Mesothelial cell of epicardium (in vitro differentiated cells): ENCODE measurements at places on chromosomes 16 and 17. TPM values are rescaled to one million over a fixed set of nuclear protein-coding genes. Genes with fewer than 3 reads are reported as not detected.

GRCh38 chr17:42282478-42283080 lies 5.7 kb upstream of the STAT5A start:
- peaks cover 9% of the 10 kb centered on the region for H3K4me1 ChIP-seq
- no peak overlapping the region for H3K27ac ChIP-seq
- DNase-seq = peak; percentile 6
- H3K27me3 ChIP-seq = peaks cover 8% of the 10 kb centered on the region

DNA sequence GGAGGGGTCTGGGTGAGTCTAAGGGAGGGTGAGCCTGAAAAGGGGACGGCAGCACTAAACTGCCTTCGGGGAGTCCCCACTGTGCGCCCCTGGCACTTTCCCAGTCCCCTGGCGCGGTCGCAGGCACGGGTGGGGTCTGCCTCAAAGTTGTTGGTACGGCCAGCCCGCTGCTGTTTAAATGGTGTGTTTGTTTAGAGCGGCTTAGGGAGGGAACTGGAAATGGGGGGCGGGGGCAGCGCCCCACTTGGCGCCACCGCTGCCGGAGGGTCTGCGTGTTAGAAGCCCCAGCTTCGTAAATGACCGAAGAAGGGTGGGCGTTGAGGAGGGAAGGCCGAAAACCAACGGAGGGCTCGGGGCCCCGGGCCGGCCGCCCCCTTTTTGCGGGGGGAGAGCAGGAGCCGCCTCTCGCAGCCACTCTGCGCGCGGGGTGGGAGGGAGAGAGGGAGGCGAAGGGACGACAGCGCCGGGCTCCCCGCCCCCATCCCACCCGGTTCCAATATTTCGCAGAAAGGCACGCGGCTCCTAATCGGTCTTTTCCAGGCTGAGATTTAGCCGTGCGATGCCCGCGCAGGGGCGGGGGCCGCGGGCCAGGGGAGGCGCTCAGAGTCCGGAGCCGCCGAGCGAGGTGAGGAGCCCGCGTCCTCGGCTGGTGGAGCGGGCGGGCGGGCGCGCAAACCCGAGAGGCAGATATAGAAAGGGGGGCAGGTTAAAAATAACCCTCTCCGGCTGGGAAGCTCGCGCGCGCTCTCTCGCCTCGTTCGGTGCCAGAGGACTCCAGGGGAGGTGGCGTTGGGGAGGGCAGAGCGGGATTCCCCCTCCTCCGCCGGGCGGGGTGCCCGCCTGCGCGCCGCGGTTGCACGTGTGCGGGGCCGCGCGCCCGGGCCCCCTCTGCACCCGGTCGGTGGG lies 54.9 kb downstream of the SREBF1 start:
- H3K36me3 ChIP-seq = no peaks in the 10 kb centered on the region
- H3K4me3 ChIP-seq = peak overlapping the region; percentile 67
- H3K4me1 ChIP-seq = peaks cover 67% of the 10 kb centered on the region
- peak; percentile 76 for DNase-seq
- H3K27ac ChIP-seq = peak overlapping the region; percentile 96
- H3K27me3 ChIP-seq = no peaks in the 10 kb centered on the region

- peaks cover 5% of the 10 kb centered on the region for H3K36me3 ChIP-seq
- H3K4me1 ChIP-seq = no peaks in the 10 kb centered on the region
- no peak overlapping the region for H3K27ac ChIP-seq
- H3K4me3 ChIP-seq = no peak overlapping the region
Measured at GRCh38 chr17:32970281-32970680, 21.4 kb upstream of the SPACA3 start.

GRCh38 chr17:66210208-66210574 lies 18.3 kb upstream of the CEP112 start:
- no peaks in the 10 kb centered on the region for H3K36me3 ChIP-seq
- no peak overlapping the region for H3K4me3 ChIP-seq
- no peak for DNase-seq
- H3K27ac ChIP-seq = no peak overlapping the region

DNA sequence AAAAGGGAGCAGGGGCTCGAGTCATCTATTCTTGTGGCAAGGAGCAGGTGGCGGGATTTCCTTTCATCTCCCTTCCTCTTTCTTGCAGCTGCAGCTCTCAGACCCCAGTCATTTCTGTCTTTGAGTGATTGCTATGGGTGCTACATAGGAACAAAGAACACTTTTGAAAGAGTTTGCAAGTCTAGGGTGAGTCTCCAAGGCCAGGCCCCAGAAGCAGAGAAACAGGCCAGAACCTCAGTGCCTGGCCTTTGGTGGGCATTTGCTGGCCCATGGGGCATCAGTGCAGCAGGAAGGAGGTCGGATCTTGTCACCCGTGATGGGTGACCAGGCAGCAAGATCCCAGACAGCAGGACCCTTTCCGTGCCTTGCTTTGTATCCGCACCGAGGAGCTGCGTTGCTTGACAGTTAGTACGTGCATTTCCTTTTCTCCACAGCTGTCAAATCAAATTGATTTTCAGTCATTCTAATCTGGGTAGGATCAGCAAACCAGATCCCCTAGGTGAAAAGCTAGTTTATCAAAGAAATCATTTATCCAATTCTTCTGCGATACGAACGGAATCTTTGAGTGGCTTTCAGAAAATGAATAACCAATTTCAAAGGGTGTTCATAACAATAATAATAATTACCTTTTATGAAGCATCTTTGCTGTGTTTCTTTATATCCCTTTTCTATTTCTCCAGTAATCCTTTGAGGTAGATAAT lies 244.6 kb upstream of the MAF start:
- peaks cover 8% of the 10 kb centered on the region for H3K27me3 ChIP-seq
- H3K4me1 ChIP-seq = peaks cover 17% of the 10 kb centered on the region
- H3K36me3 ChIP-seq = no peaks in the 10 kb centered on the region
- H3K27ac ChIP-seq = no peak overlapping the region
- no peak overlapping the region for H3K4me3 ChIP-seq
- DNase-seq = no peak

GRCh38 chr16:51031598-51031997 lies 119.5 kb downstream of the SALL1 start:
- no peaks in the 10 kb centered on the region for H3K36me3 ChIP-seq
- H3K4me1 ChIP-seq = no peaks in the 10 kb centered on the region
- peaks cover 7% of the 10 kb centered on the region for H3K27me3 ChIP-seq
- H3K27ac ChIP-seq = no peak overlapping the region
- DNase-seq = no peak

- H3K27ac ChIP-seq = peak overlapping the region; percentile 64
- H3K36me3 ChIP-seq = peaks cover 8% of the 10 kb centered on the region
- no peaks in the 10 kb centered on the region for H3K27me3 ChIP-seq
- peak; percentile 64 for DNase-seq
- H3K4me3 ChIP-seq = peak overlapping the region; percentile 63
- peaks cover 5% of the 10 kb centered on the region for H3K4me1 ChIP-seq
Measured at GRCh38 chr16:30985401-30986128, 558 bp downstream of the HSD3B7 start.

DNA sequence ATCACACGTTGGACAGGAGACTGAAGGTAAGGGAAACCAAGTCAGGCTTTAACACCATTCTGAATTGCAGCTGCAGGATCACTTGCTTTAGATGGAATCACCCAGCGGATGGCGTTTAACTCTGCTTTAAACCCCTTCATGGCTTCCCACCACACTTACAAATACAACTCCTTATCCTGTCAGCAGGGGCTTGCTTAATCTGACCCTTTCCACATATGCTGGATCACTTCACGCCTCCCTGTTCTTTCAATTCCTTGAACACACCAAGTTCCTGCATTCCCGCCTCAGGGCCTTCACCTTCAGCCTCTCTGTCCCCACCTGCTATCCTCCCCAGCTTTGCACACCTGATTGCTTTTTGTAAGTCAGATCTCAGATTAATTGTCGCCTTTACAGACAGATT lies 442.2 kb downstream of the MAF start:
- no peak overlapping the region for H3K4me3 ChIP-seq
- H3K4me1 ChIP-seq = peaks cover 27% of the 10 kb centered on the region
- H3K36me3 ChIP-seq = no peaks in the 10 kb centered on the region
- H3K27ac ChIP-seq = no peak overlapping the region

DNA sequence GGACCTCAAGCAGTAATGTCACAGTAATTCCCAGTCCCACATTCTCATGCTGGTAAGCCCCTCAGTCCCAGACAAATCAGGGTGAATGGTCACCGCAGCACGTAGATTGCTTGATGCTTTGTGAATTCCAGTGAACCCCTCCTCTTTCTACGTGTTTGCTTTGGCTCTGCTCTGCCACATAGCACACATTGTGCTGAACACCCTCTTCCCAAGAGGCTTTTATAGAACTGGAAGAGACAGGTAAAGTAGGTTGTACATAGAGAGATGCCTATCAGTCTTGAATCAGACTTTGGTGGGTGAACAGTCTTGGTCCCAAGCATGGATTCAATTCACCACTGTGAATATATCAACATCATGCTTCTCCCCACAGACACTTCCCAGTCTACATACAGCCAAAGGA lies 579 bp upstream of the KRTAP9-6 start:
- H3K27me3 ChIP-seq = peaks cover 19% of the 10 kb centered on the region
- H3K4me3 ChIP-seq = no peak overlapping the region
- H3K27ac ChIP-seq = no peak overlapping the region
- H3K4me1 ChIP-seq = no peaks in the 10 kb centered on the region
- H3K36me3 ChIP-seq = no peaks in the 10 kb centered on the region

GRCh38 chr17:2232244-2232638 lies 71.3 kb downstream of the SMG6 start:
- H3K27ac ChIP-seq = peak overlapping the region; percentile 40
- peaks cover 72% of the 10 kb centered on the region for H3K4me1 ChIP-seq
- no peaks in the 10 kb centered on the region for H3K27me3 ChIP-seq
- no peak for DNase-seq

GRCh38 chr16:35485915-35486314 lies 2026.5 kb downstream of the TP53TG3F start:
- H3K4me3 ChIP-seq = no peak overlapping the region
- peaks cover 2% of the 10 kb centered on the region for H3K36me3 ChIP-seq
- no peaks in the 10 kb centered on the region for H3K4me1 ChIP-seq
- no peaks in the 10 kb centered on the region for H3K27me3 ChIP-seq
- no peak overlapping the region for H3K27ac ChIP-seq

DNA sequence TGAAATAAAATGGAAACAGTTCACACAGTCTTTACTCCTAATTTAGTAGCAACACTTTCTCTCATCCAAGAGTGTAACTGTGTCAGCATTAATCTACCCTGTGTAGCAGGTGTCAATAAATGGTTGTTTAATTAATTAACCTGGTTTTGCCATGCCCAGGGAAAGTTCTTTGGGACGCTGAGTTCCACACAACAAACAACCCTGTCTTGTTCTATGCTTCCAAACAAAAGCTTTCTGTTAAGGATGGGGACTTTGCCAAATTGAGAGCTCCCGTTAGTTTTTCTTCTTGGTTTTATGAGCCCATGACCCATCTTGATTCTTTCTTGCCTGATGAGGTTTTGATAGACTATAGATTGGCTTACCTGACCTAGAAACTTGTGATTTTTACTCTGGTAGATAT lies 530.1 kb downstream of the KCNJ2 start:
- no peak overlapping the region for H3K27ac ChIP-seq
- peaks cover 17% of the 10 kb centered on the region for H3K4me1 ChIP-seq
- no peak for DNase-seq
- H3K27me3 ChIP-seq = no peaks in the 10 kb centered on the region

DNA sequence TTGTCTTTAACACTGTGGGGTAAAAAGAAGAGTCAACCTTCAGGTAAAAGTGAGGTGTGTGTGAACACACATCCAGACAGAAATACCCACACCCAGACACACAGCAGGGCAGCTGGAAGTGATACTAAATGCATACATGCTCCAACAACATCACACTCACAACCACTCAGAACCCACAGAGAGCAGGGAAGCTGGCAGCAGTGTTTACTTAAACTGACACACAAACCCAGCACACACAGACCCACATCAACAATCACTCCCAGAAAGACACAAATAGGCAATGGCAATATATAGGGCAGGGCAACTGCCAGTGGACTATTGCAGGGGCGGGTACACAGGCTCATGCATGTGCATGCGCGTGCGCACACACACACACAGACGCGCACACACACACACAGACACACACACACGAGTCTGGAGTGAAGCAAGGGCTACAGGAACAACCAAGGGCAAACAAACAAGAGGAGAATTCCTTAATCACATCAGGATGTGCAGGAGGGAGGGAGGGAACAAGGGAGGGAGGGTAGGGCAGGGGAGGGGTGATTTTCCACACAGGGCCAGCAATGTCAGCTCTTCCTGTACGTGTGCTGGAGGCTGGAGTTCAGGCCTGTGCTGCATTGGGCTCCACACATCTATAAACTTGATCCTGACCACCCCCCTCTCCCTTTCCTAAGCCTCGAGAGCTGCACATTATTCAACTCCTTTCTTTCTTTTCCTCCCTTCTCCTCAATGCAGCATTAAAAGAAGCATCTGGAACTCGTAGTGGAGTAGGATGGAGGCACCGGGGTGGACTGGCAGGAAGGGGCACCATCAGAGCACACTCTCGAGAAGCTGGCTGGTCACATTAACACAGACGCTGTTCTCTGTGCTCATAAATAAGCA lies 30.1 kb downstream of the HIC1 start:
- H3K27me3 ChIP-seq = no peaks in the 10 kb centered on the region
- peaks cover 75% of the 10 kb centered on the region for H3K4me1 ChIP-seq
- no peak overlapping the region for H3K4me3 ChIP-seq
- no peak for DNase-seq

GRCh38 chr17:75764417-75764710 lies 628 bp downstream of the GALK1 start:
- H3K27ac ChIP-seq = peak overlapping the region; percentile 39
- H3K4me1 ChIP-seq = peaks cover 8% of the 10 kb centered on the region
- H3K36me3 ChIP-seq = peaks cover 2% of the 10 kb centered on the region
- no peaks in the 10 kb centered on the region for H3K27me3 ChIP-seq

DNA sequence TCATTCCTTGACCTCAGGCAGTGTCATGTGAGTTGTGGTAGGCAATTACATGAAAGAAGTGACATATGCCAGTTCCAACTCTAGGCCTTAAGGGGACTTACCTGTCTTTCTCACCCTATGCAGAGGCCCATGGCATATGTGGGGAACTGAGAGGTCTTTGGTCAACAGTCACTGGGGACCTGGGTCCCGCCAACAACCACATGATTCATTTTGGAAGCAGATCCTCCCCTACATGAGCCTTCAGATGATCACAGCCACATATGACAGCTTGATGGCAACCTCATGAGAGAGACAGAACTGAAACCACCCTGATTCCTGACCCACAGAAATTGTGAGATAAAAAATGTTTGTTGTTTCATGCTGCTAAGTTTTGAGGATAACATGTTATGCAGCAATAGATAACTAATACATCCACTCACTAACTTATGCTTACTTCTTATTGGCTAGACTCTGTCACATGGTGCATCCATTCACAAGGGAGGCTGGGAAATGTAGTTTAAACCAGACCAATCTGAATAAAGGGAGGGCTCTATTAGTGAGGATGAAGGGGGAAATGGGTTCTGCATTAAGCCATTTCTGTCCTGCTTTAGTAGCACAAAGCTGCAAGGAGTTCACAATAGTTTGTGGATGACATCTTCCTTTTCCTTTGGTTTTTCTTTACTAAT lies 298.2 kb downstream of the HAPSTR1 start:
- no peaks in the 10 kb centered on the region for H3K36me3 ChIP-seq
- H3K4me3 ChIP-seq = no peak overlapping the region
- H3K27ac ChIP-seq = no peak overlapping the region
- no peaks in the 10 kb centered on the region for H3K4me1 ChIP-seq
- DNase-seq = no peak
- peaks cover 14% of the 10 kb centered on the region for H3K27me3 ChIP-seq

- no peak overlapping the region for H3K27ac ChIP-seq
- H3K27me3 ChIP-seq = no peaks in the 10 kb centered on the region
- H3K36me3 ChIP-seq = peaks cover 5% of the 10 kb centered on the region
- peaks cover 4% of the 10 kb centered on the region for H3K4me1 ChIP-seq
- DNase-seq = no peak
- H3K4me3 ChIP-seq = no peak overlapping the region
Measured at GRCh38 chr17:21167303-21167702, 40.5 kb downstream of the DHRS7B start.

YPEL2 gene
- total RNA-seq = 7.5 to 9.9 TPM (median 8.7 TPM) in 3 replicates

KRTAP4-6 gene
- total RNA-seq = not detected in 3 replicates

CEMP1 gene
- 0.75 to 1.7 TPM (median 1.1 TPM) in 3 replicates for total RNA-seq

IL34 gene
- total RNA-seq = 1.3 to 2.1 TPM (median 1.4 TPM) in 3 replicates

MPV17L gene
- 3.1 to 3.9 TPM (median 3.5 TPM) in 3 replicates for total RNA-seq

ZG16 gene
- 0.11 to 0.20 TPM (median 0.20 TPM) in 3 replicates for total RNA-seq

BANP gene
- total RNA-seq = 41.2 to 44.9 TPM (median 43.6 TPM) in 3 replicates

PYY gene
- not detected in 3 replicates for total RNA-seq

PLA2G10 gene
- not detected in 3 replicates for total RNA-seq
